ENCODE measurements at places on chromosomes 4 and X.

DNA sequence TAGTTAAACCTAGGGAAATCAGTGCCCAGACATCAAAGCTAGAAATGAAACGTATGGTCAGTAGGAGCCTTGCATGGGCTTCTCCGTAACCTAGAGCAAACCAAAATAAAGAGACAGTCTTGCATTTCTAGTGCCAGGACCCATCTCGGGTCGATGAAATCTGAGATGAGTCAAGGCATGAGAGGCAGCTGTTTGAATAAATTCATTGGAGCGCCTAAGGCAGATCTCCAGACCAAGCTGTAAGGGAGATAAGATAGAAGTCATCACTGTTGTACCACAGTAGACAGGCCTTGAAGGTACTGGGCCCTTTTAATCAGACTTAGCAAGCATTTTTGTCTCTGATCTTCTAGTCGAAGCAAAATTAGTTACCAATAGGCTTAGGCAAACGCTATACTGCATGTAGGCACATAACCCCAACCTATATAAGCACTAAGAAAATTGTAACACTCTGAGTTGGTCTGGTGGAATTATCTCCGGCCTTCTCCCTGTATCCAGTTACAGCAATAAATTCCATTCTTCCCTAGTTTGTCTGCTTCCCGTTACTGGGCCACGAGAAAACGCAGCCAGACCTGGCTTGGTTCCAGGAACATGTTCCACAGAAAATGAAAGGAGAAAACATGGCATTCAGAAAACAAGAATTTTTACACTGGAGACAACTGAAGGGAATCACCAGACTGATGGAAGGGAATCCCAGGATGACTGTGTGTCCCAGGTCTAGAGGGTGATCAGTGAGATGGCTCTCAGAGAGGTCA is 21.1 kb upstream of the PAPSS1 start:
- no peak for DNase-seq

DNA sequence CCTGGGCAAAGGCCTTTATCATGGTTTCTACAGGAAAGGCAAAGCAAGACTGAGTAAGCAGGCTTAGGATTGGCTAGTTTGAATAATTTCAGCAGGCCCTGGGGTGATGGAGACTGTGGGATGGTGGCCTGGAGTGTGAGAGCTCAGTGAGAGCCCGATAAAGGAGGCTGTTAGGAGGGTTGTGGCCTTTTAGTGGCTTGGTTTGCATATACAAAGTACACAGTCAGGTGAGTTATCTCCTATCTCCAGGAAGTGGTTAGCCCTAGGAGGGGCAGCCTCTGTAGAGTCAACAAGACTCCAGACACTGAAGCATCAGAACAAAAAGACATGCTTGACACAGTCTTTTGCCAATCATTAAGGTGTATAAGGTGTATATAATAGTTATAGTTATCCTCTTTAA is 157.2 kb downstream of the CFAP299 start:
- DNase-seq: no peak

DNA sequence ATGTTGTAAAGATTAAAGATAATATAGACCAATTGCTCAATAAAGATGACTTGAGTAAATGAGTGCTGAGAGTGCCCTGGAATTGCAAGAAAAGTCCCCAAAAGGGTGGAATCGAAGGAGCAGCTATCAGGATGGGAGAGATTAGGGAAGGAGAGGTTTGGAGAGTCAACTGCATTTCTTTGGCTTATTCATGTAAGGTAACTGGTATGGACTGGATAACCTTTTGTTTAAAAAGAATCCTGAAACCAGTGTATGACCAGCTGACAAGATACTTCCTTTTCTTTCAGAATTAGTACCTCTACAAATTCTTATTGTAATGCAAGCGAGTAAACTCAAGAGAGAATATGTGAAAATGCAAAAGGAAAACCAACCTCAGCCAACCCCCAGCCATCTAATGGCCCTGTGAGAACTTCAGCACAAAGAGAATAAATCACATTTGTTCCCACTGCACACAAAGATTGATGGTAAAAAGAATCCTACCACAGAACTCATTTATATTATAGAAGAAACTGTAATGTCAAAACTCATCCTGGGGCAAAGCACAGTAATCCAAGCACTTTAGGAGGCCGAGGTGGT is 24.5 kb upstream of the SPP1 start:
- no peak for DNase-seq

DNA sequence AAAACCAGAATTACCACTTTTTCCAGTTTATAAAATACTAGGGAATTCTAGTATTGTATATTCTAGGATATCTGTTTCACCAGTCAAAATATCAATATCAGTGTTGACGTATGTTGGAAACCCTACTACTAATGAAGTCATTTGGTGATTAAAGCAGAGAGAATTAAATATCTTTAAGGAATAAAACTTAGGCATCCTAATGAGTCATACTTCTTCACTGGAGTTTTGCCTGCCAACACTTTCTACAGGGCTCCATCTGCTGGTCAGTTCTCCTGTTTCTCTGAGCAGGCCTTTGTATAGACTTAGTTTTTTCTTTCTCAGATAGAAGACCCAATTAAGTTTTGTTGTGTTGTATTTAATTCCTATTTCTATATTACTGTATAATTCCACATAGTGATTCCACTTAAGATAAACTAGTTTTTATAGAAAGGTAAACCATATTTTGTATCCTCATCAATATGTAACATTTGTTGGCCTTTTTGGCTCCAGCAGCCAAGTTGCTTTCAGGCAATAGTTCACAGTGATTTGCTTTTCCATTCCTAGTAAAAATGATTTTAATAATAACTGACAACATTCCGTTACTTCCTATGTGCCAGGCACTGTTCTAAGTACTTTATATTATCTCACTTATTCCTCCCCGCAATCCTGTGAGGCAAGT is 3.5 kb downstream of the AP1AR start:
- no peak for DNase-seq

- no peak for DNase-seq
Measured at GRCh38 chr4:139144161-139144859, 32.7 kb downstream of the ELF2 start.

DNA sequence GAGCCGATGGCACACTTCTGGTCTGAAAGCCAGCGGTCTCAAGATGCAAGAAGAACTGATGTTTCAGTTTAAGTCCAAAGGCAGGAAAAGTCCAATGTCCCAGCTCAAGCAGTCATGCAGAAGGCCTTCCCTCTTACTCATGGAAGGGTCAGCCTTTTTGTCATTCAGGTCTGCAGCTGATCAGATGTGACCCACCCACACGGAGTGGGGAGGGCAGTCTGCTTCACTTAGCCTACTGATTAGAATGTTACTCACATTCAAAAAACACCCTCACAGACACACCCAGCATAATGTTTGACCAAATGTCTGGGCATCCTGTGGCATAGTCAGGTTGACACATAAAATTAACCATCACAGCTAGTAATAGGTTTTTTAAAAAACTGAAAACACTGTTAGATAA is 6.6 kb downstream of the HCCS start:
- no peak for DNase-seq

DNA sequence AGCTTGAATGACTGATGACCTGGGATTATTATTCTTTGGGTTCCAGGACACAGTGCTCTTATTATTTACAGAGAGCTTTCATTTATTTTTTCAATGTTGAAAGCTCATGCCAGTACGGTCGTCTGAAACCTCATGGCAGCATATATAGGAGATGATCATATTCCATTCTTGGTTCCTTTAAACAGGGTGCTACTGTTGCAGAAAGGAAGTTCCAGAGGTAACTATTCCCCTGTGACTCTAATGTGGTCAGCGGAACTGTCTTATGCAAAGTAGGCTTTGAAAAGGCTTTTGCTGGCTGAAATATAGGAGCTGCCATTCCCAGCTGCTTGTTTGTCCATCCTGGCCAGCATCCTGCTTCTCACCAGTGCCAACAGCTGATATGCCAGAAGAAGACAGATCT is 208.3 kb upstream of the LEF1 start:
- DNase-seq: no peak

DNA sequence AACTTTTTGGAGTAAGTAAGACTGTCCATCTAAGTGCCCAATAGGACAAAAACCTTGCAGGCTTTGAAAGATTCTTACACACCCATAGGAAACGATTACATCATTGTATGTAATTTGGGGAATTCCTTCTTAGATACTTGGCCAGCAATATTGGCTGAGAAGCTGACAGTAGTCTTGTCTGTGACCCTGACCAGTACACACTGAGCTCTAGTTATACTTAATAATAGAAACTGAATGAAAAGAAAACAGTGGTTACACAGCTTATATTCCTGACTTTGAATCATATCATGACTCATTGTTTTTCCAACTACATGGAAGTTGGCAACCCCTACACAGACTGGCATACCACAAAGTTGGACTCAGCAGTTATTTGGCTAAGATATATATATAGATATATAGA is 7.1 kb upstream of the TLR2 start:
- DNase-seq: peak; percentile 13

- DNase-seq: no peak
Measured at GRCh38 chrX:151393514-151393913, 3.5 kb upstream of the VMA21 start.

- no peak for DNase-seq
Measured at GRCh38 chrX:14528629-14529289, 577 bp upstream of the GLRA2 start.

- DNase-seq: no peak
Measured at GRCh38 chr4:153181700-153182099, 22.5 kb upstream of the TRIM2 start.

GRCh38 chrX:30930679-30931078 is 41.6 kb upstream of the TAB3 start:
- DNase-seq: no peak

- DNase-seq: no peak
Measured at GRCh38 chrX:135985973-135986310, 707 bp downstream of the SLC9A6 start.

DNA sequence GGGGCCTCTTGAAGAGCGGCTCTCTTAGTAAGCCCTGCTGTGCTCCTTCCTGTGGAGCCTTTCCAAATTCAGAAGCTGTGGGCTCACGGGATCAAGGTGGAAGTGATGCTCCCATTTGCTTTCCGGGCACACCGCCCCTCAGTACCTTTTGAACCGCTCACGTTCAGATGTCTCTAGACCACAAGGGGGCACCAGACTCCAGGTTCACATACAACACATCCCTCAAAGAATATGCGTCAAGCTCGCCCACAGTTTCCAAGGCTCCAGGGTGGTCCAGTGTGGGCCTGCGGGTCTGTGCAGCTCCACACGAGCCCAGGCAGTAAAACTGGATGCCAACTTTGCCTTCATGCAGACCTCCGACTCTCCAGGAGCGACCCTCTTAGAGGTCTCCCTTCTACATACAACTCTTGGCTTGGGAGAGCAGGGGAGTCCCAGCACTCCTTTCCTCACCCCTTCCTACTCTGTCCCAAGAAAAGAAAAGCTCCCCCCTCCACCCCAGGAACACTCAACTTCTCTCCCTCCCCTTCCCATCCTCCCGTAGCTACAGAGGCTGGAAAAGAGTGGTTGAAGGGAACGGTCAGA is 11.0 kb downstream of the SUPT20HL1 start:
- DNase-seq: no peak

Measured in SW 1271 (cell line).